ENCODE measurements at places on chromosomes 12 and 14.

GRCh38 chr14:91501951-91502930, 7.9 kb downstream of the PPP4R3A start:
- no peak for DNase-seq

GRCh38 chr14:55747186-55747585, 167.2 kb downstream of the KTN1 start:
- DNase-seq: no peak

DNA sequence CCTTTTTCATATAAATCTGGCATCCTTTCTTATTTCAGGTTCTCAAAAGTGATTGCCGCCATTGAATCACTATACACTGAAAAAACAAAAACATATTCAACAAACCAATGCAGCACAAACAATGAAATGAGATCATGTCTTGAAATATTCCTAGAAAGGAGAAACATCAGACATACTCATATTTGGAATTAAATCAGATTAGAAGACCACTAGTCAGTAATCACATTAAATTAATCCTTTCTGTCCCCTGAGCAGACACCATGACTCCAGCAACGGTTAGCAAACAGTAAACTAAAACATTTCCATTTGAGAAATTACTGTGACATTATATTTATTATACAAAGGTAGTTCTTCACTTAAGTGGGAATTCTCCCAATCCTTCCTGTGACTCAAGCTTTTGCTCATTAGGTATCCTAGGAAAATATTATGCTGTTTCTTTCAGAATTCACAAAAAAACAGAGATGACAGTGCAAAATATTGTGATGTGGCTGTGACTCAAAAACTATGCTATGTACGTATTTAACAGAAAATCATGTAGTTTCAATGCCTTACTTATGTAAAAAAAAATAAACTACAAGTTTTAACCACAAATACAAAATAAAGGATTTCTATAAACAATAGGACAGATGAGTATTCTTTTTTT, 29.7 kb downstream of the CPNE8 start:
- no peak for DNase-seq

- no peak for DNase-seq
These were observed 113.7 kb downstream of the TBC1D30 start for GRCh38 chr12:64938179-64938578.

DNA sequence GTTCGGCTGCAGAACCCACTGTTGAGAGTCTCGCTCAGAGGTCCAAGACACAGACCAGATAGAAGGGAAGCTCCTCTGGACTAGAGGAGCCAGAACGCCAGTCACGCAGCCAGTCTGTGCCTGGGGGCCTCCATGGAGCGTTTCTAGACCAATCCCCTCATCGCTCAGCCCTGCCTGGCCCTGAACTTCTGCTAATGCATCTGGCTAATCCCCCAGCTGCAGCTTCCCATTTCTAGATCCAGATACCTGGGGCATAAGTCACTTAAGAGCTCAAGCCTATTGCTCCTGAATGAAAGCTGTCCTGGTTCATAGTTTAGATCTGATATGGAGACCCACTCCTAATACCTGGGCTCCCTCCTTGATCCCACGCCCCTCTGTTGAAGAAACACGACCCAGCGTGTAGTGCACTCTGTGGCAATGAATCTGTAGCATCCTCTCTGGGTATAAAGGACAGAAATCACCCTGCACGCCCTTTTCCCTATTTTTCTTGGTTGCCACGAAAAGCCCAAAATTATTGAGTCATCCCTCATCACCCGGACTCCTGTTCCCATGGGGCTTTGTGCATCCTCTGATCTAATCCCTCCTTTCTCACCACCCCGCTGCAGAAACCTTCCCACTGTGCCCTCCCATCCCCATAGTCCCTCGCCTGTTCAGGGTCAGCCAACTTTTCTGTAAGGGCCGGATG, 341.6 kb upstream of the FKBP4 start:
- DNase-seq: no peak

GRCh38 chr14:34355584-34356263, 106.3 kb downstream of the SPTSSA start:
- no peak for DNase-seq

GRCh38 chr12:128267131-128267622, at the start of gene TMEM132C:
TSS of gene TMEM132C (plus strand) at chr12:128267170. CDS start at chr12:128267403, 233 bp downstream.
- DNase-seq: no peak

DNA sequence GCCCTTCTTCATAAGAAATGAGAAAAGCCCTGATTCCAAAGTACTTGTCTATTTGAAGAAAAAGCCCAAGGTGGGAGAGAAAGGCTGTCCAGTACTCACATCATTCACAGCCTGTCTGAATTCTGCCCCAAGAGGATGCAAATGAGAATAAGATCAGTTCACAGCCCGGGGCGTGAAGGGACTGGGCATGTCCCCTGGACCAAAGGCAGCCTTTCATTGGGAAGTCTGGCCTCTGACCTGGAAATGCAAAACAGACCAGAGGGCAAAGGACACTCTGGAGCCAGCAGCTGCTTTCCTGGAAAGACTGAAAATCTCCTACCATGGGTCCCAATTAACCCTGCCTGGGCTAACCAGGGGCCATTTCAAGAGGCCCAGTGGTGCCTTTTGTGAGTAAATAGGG, 191.2 kb upstream of the PELI2 start:
- no peak for DNase-seq

- no peak for DNase-seq
These were observed 2.9 kb downstream of the MYL6 start for GRCh38 chr12:56160894-56161689.

- DNase-seq: no peak
These were observed 117.7 kb downstream of the GLT1D1 start for GRCh38 chr12:128970941-128971340.

DNA sequence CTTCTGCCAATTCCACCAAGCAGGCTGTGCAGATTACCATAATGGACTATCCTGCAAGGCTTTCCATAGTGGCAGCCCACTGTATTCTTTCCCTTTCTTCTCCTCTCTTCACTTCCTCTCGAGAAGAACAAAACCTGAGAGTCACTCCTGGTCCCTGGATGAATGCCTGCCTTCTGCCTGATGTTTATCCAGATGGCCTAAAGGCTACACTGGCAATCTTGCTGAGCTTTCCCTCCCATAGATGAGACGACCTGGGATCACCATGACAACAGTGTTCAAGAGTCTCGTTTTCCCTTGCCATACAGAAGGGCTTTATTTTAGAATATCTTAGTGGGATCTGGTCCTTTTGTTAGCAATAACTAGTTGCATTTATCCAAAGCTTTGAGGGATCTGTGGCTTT, 142.3 kb downstream of the RTN1 start:
- DNase-seq: no peak

DNA sequence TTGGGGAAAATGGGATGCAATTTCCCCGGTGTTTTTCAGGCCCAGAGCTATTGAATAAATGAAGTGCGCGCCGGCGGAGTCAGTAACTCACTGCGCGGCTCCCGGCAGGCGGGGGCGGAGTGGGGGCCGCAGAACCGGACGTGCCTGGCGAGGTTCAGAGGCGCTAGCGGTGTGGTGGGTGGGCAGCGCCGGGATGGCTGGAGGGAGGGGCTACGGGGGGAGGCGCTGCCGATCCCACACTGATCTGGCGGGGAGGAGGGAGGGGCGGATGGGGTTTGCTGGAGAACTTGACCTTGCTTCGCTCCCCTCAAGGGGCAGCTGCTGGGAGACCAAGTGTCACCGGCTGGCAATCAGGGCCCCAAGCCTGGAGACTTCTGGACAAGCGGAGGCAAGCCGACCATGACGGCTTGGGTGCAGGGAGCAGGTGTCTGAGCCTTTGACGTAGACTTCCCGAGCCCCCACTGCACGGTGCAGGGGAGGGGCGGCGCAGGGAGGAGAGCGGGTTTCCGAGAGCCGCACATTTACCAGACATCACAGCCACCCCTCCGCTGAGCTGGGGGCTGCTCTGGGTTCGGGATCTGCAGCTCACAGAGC, 174.1 kb upstream of the RTL1 start:
- no peak for DNase-seq

DNA sequence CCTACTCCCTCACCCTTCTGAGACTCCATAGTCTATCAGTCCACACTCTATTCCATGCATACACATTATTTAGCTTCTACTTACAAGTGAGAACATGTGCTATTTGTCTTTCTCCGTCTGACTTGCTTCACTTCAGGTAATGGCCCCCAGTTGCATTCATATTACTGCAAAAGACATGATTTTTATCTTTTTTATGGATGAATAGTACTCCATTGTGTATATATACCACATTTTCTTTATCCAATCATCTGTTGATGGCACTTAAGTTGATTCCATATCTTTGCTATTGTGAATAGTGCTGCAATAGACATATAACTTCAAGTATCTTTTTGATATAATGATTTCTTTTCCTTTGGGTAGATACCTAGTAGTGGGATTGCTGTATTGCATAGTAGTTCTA, 171.8 kb downstream of the DACT1 start:
- no peak for DNase-seq

- DNase-seq: peak; percentile 16
These were observed 164.9 kb downstream of the ETV6 start for GRCh38 chr12:11814374-11814773.

DNA sequence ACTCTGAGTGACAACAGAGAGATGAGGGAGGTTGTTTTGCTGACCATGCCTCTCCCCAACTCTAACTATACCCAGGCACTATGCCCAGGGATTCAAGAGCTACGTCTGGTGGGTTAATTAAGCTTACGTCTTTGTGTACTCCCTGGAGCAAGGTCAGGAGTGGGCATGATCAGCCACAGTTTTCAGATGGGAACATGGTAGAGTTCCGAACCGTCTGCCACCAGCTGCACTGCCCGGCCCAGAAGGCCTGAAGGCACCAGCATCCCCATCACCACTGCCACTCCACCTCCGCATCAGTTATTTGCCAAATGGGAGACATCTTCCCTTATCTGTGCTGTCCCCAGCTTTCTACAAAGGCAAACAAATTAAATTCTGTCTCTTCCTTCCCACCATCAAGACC, 11.1 kb upstream of the GPX2 start:
- no peak for DNase-seq

DNA sequence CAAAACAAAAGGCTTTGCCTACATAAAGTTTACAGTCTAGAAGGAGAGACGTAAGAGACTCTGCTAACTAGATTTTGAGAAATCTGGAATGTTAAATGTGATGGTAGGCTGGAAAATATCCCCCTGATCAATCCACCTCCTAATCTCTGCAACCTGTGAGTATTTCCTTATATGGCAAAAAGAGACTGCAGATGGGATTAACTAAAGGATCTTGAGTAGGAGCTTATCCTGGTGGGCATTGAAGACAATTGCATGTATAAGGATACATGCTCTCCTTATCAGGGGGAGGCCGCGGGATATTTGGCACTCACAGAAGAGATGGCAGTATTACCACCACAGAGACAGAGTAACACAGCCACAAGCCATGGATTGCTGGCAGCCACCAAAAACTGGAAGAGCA, 95.2 kb downstream of the EGLN3 start:
- no peak for DNase-seq

GRCh38 chr14:23942587-23942986, 11.0 kb upstream of the DHRS4 start:
- no peak for DNase-seq

DNA sequence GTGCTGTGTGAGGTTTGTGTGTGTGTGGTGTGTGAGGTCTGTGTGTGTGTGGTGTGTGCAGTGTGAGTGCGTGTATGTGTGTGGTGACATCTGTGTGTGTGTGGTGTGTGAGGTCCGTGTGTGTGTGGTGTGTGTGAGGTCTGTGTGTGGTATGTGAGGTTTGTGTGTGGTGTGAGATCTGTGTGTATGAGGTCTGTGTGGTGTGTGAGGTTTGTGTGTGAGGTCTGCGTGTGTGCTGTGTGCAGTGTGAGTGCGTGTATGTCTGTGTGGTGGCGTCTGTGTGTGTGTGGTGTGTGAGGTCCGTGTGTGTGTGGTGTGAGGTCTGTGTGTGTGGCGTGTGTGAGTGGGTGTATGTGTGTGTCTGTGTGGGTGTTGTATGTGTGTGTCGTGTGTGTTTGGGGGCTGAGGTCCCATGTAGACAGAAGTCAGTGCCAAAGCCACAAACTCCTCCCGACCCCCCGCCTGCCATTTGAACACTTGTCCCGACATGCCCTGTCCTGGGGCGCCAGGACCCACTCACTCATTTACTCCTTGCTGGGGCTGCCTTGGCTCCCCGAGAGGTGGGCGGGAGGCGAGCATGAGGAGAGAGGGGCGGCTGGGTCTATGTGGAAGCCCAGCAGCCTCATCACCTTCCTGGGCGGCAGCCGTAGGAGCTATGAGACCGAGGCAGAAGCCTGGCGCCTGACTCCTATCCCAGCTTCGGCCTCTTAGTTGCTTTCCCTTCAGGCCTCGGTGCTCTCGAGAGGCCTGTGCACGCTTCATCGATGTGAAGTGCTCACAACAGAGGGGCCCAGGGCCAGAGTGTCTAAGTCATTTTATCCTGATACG, 20.5 kb downstream of the RILPL1 start:
- DNase-seq: no peak

DNA sequence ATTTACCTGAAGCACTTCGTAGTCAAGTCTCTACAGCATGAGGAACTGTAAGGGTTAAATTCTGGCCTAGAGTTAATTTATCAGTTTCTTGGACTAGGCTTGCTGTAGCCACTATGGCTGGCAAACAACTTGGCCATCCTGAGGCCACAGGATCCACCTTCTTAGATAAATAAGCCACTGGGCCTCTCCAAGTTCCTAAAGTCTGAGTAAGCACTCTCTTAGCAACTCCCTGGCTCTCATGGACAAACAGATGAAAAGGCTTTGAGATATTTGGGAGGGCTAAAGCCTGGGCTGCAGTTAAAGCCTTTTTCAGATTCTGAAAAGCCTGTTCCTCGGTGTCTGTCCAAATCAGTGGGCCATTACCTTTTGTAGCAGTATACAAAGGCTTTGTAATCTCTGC, 675.0 kb downstream of the TMEM121 start:
- DNase-seq: no peak

- no peak for DNase-seq
These were observed 50.6 kb downstream of the WDHD1 start for GRCh38 chr14:54976316-54976715.

- no peak for DNase-seq
These were observed 1140.5 kb downstream of the GALC start for GRCh38 chr14:86852530-86852929.

- no peak for DNase-seq
These were observed 14.3 kb downstream of the B4GALNT3 start for GRCh38 chr12:473863-474577.

Measured in activated CD4-positive, alpha-beta T cell treated with anti-CD3 and anti-CD28 coated beads for 4 hours (primary cell).